Hematopoietic multipotent progenitor cell treated with erythropoietin and hydrocortisone succinate and interleukin-3 and kit ligand, for 17 days (in vitro differentiated cells): ENCODE measurements at places on chromosomes 3 and 15.

DNA sequence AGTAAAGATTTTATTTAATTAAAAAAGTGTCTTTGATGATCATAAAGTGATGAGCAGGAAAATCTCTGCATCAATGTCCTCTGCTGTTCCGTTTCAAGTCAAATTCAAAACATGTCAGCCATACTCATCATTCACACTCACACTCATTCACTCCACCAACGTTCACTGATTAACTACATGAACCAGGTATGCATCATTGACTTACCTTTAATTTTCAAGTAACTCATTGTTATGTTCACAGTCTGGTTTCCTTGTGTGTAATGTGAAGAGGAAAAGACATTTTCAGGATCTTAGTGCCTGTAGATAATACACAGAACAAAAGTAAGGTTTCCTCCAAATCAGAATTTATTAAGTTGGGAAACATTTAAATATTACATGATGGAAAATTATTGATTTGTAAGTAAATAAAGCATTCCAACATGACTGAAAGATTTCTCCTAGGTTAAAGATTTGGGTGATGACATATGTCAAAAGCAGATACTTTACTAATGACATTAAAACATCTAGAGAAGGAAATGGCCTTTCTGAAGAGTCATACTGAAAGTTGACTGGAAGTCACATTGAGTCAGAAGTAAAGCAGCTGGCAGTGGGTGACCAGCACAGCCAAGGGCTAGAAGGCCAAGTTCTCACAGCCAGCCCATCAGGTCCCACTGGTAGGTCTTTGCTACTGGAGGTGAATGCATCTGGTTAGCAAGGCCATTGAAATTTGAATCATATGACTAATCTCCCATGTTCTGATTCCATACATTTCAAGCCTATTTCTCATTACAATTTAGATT, 251.9 kb downstream of the CDIN1 start:
- no peak for DNase-seq

- DNase-seq = no peak
Measured at GRCh38 chr3:142664311-142664710, 59.5 kb upstream of the TRPC1 start.

DNA sequence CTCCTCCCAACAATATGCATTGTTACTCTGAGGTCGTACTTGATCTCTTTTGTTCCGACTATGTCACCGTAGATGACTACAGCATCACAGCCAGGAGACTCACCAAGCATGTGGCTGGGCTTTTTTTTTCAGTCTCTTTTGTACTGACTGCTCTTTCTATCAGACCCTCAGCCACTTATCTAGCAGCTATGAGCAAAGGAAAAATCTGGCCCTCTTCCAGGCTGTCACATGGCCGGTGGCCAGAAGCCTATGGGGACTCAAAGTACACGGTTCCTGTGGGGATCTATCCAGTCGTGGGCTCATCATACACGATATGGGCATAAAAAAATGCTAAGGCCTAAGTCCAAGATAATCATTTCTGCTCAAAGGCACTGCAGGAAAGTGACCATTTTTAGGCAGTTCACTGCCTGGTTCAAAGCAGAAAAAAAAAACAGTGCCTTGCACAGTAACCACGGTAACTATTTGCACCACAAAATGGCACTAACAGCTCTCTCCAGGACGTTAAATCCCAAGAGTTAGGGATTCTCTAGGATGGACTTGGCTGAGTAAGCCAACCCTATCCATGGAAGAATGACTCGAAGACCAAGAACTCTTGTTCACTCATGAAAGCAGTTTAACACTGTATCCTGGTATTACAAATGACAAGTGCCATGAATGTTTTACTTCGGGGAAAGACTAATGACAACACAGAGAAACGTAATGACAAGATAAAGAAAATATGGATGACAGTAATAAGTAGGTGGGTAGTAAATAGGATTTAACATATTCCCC, 50.3 kb downstream of the SHQ1 start:
- DNase-seq = peak; percentile 34

DNA sequence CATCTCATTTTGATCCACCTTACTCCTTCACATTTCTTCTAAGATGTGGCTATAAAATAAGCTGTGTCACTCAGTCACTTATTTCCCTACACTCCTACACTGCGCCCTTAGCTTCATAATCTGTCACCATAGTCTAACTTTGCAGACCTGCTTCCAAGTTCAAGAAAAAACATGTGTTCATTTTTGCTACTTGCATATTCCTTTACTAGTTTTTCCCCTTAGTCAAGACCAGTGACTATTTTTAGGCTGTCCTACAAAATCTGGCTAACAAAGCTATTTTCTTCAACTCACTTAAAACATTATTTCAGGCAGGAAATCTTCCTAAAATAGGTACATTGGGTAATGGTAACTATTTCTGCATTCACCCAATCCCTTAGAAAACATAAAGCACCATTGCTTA, 272.5 kb downstream of the TBC1D5 start:
- no peak for DNase-seq

DNA sequence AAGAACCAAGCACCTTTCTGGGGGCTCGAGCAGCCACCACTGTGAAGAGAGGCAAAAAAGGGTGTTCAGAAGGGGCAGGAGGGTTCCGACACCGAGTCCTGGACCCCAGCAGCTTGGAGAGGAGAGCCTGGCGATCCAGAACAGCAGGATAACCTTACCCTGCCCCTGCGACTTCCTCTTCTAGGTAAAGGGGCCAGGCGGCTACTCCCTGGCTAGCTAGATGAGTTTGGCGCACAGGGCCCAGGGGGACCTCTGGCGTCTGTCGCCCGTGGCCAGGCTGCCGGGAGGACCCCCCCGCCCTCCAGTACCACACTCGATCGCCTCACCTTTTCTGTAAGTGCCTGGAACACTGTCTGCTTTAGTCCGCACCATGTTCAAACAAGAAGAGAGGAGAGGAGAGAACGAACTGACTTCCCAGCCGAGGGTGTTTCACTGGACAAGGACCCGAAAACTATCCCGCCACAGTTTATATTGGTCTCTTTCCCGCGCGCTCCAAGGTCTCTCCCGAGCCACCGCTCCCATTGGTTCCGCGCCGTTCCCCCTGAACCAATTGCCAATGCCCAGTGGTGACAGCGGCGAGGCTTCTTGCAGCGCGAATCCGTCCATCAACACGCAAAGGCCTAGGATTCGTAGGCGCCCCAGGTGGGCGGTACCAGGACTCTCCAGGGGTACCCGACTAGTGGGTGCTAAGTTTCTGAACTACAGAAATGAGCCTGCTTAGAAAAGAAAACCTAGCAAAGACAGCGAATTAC, at the start of gene PCLAF:
Gene PCLAF, minus strand, starts transcription at position 442 of the 752 bp plus-strand sequence. Its CDS starts 70 bp downstream, at position 372.
- DNase-seq = peak; percentile 84

- no peak for DNase-seq
Measured at GRCh38 chr3:134696155-134696554, 45.3 kb upstream of the KY start.

GRCh38 chr3:37907371-37907770, 45.7 kb downstream of the CTDSPL start:
- DNase-seq = no peak

GRCh38 chr15:56832125-56832524, 86.3 kb upstream of the TCF12 start:
- DNase-seq = no peak

GRCh38 chr15:29517829-29518228, 248.2 kb upstream of the NSMCE3 start:
- no peak for DNase-seq

DNA sequence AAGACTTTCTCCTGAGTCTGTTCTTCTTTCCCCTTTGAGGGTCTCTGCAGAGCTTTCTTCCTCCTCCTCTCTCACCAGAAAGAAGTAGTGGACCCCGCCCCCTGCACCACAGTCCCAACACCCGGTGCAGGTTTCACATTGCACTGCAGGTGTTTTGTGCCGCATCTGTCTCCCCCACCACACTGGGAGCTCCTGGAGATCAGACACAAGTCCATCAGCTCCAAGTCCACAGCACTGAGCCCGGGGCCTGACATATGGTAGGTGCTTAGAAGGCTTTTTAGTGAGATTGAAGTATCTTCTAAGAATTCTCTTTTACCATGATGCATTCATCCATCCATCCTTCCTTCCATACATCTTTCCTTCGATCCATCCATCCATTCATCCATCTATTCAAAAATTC, 9.8 kb downstream of the STRA6 start:
- DNase-seq = no peak
